ENCODE measurements at places on chromosomes 16 and 17.
A peak's percentile ranks its signal among the peaks of the same experiment; 100 is the strongest.

GRCh38 chr17:27846042-27846655, 45.8 kb upstream of the NOS2 start:
- peak; percentile 3 for DNase-seq

GRCh38 chr17:61389670-61390478, 9.8 kb upstream of the TBX2 start:
- no peak for DNase-seq

DNA sequence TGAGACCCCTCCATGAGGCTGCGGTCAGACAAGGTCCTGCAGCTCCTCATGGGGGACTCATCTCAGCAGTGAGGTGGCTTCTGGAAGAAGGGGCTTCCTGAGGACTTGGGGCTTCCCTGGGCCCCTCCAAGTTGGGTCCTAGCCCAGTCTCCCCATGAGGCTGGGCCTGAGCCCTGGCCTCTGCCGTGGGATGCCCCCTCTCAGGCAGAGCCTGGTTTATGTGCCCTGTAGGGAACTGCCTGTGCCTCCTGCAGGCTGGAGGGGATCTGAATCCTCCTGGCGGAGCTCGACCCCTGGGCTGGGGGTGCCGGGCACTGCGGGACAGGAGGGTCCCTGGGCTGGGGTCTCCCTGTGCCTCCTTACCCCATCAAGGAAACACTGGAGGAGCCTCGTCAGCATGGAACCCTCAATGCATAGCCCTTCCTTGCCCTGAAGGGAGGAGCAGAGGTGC, 45.8 kb downstream of the TNFRSF13B start:
- no peak for DNase-seq

DNA sequence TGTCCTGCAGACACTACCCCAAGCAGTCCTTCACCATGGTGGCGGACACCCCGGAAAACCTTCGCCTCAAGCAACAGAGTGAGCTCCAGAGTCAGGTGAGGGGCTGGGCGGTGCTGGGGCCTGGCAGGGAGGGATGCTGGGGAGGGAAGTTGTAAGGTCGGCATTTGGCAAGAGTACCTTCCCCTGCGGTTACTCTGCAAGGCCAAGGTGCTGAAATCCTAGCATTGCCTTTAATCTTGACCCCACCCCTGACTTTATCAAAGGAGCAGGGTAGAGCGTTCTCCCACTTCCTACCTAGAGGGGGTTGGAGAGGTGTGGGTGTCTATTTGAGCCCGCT, 20.5 kb downstream of the LASP1 start:
- no peak for DNase-seq

Measured in stimulated activated CD8-positive, alpha-beta memory T cell treated with anti-CD3 and anti-CD28 coated beads, Interleukin-2, amount 100 ng/mL, for 48 hours (primary cell).